ENCODE measurements at places on chromosomes 13 and 19.

DNA sequence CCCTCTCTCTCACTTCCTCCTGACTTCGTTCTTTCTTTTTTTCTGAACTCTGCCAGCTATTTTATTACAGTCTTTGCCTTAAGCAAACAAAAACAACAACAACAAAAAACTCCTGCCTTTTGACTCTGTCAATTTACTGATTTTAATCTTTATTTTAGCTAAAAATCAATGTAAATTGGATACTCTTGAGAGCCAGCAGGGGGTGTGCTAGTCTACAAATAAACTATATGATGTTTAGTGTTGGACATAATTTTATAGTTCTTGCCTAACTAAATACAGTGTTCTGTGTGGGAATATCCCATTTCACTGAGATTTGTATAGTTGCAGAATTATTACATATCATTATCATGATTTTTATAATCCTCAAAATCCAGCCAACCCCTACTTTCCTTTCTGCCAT is 1199.9 kb upstream of the SPRY2 start:
- DNase-seq = no peak

DNA sequence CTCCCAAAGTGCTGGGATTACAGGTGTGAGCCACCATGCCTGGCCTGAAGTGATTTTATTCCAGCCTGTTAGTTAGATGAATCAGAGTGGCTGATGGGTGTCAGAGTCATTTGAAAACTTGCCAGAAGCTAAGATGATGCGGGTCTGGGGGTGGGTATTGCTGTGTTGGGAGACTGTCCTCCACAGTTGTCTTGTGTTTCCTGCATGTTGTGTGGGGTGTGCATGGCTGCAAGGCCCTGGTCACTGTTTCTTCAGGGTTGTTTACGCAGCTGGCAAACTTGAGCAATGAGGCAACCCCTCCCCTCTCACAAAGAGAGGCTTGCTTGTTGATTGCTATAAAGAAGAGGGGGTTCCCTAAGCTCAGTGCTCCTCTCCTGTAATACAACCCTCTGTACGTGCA is 71.8 kb downstream of the TRPM4 start:
- DNase-seq = no peak

GRCh38 chr13:97005625-97006262 is 11.5 kb upstream of the OXGR1 start:
- DNase-seq = no peak

DNA sequence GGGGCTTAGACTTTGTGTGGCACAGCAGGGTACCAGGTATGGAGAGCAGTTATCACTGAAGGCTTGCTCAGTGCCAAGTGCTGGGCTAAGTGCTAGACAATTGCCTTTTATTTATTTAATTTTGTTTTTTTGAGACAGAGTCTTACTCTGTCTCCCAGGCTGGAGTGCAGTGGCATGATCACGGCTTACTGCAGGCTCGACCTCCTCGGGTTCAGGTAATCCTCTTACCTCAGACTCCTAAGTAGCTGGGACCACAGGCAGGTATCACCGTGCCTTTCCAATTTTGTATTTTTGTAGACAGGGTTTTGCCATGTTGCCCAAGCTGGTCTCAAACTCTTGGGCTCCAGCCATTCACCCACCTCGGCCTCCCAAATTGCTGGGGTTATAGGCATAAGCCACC is 256.9 kb downstream of the ZNF536 start:
- no peak for DNase-seq

- no peak for DNase-seq
These were observed 41.0 kb downstream of the VWA8 start for GRCh38 chr13:41919741-41920487.

DNA sequence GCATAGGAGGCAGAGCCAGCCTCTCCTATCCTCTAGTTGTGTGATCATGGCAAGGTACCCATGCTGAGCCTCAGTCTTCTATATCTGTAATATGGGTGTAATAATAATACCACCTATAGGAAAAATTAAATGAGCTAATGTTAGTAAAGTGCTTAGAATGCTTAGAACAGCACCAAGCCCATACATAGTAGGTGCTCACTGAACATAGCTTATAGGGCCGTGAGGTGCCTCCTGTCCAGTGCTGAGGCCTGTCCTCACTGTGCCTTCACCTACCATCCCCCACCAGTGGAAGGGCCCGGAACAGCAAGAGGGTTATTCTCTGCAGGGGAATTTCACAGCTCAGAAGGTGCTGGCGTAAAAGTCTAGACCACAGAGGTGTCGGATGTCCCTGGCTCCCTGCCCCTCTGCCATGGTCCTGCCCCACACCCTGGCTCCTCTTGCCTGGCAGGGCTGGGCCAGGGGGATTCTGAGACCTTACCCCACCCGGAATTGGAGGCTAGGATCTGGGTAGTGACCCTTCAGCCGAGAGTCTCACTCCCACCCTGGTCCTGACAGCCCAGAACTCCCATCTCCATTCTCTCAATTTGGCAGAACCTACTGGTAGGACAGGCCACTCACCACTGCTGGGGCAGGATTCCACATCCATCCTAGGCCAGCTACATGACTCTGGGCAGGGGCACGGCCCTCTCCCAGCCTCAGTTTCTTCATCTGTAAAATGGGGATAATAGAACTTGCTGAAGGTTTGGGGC is 2.2 kb upstream of the SCN1B start:
- DNase-seq = no peak

DNA sequence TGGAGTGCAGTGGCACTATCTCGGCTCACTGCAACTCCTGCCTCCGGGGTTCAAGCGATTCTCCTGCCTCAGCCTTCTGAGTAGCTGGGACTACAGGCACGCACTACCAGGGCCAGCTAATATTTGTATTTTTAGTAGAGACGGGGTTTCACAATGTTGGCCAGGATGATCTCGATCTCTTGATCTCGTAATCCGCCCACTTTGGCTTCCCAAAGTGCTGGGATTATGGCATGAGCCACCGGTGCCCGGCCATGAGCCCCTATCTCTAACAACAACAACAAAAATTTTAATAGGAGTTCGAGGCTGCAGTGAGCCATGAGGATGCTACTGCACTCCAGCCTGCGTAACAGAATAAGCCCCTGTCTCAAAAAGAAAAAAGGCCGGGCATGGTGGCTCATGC is 5.0 kb downstream of the AP1M2 start:
- DNase-seq = no peak

- DNase-seq = no peak
These were observed 55.2 kb downstream of the GARRE1 start for GRCh38 chr19:34309368-34310138.

DNA sequence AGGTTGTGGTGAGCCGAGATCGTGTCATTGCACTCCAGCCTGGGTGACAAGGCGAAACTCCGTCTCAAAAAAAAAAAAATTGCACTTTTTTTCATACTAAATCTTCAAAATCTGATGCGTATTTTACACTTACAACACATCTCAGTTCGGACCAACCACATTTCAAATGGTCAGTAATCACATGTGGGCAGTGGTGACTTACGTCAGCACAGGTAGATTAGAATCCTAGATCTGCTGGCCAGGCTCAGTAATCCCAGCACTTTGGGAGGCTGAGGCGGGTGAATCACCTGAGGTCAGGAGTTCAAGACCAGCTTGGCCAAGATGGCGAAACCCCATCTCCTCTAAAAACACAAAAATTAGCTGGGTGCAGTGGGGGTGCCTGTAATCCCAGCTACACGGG is 1.6 kb upstream of the FARSA start:
- no peak for DNase-seq

DNA sequence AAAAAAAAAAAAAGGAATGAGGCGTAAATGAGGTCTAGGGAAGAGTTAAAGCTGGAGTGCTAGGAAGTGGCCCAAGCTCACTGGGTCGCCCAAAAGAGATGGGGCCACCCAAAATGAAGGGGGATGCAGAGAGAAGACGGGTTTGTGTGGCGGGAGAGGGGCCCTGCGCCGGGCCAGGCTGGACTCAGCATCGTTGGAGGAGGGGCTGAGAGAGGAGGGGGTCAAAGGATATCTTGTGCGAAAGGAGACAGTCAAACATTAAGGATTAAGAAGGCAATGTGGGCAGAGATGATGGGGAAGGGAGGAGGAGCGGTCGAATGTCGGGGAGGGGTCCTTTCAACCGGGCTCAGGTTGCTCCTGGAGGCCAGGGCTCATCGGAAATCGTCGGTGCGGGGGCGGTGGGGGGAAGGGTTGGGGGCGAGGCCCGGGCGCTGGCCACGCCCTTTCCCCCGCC is 825 bp upstream of the CARM1 start:
- DNase-seq = no peak

- no peak for DNase-seq
These were observed 91.2 kb upstream of the FBXL3 start for GRCh38 chr13:77118134-77118533.

DNA sequence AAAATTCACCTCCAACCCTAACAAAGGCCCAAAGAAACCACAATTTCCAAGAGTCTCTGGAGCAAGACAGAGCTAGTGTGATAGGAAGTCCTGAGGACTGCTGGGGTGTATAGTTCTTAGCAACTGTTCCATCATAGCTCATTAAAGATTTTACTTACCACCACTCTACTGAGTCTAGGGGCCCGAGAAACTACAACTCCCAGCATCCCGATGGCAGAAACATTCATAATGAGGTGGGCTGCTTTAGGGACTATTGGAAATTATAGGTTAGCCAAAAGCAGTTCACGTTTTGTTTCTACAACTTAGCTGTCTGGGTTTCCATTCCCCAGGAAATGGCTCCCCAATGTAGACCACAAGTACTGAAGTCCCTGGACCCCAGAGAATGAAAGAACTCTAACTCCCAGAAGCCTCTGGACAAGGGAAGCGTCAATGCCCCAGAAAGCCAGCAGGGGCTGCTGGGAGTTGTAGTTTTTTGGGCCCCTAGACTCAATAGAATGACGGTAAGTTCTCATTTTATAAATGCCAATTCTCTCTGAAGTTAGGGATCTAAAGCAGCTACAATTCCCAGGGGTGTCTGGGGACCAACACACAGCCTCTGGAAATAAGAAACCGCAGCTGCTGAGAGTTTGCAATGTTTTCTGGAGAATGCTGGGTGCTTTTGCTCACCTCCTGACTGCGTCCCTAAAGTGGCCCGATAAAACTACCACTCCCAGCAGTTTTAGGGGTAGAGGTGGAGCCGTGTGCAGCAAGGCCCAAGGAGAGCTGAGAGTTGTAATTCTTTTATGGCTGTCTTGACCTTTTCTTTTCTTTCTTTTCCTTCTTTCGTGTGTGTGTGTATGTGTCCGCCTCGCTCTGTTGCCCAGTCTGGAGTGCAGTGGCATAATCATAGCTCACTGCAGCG is 11.1 kb downstream of the FTL start:
- DNase-seq = no peak

DNA sequence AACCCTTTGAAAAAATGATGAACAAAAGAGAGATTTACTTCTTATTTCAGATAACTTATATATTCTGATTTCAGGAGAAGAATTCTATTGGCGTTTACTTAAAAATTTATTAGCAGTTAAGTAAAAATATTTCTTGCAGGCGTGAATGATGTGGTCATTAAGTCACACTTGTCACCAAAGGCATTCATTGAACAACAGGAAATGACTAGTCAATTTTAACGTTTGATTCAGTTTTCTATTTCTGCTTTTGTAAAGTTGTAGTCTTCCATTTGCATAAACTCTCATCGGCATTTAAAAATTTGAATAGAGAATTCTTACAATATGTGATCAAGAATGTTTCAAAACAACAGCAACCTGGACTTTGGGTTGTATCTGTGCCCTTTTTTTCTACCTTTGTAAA is 83.4 kb downstream of the GPR12 start:
- no peak for DNase-seq

GRCh38 chr13:92172191-92172590 is 773.8 kb downstream of the GPC5 start:
- DNase-seq = no peak

GRCh38 chr19:45355402-45355801 is 14.9 kb downstream of the KLC3 start:
- DNase-seq = no peak

DNA sequence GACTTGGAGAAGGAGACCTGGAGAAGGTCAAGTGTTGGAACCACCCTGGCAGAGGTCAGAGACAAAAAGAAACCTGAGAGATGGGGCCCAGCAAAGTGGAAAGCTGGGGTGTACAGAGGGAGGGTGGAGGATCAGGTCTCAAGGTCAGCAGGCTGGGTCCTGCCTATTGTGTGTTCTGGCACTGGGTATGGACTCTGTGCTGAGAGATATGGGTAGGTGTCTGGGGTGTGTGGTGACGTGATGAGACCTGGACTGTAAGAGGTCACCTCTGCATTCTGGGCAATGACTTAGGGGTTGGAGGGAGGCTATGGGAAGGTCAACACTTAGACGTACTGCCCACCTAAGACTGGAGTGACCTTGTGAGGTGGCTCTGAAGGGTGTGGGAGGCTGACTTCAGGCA is 88.1 kb downstream of the SCGB2B2 start:
- no peak for DNase-seq

- no peak for DNase-seq
These were observed 263.1 kb downstream of the FGF14 start for GRCh38 chr13:102138635-102139190.

DNA sequence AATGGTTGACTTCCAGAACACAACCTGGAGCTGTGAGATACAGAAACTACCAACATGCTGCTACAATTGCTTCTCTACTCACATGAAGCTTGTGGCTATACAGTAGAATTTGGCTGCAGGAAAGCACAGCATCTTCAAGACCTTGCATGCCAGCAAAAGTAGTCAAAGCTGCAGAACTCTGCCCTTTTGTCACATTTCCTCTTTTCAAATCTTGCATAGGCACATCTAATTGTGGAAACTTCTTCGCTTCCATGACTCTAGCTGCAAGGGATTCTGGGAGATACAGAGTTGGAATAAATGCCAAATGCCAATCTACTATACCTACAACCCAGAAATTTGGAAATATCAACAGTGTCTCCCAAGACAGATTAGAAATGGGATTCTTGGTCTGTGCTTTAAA is 462.2 kb downstream of the FOXO1 start:
- DNase-seq = no peak

DNA sequence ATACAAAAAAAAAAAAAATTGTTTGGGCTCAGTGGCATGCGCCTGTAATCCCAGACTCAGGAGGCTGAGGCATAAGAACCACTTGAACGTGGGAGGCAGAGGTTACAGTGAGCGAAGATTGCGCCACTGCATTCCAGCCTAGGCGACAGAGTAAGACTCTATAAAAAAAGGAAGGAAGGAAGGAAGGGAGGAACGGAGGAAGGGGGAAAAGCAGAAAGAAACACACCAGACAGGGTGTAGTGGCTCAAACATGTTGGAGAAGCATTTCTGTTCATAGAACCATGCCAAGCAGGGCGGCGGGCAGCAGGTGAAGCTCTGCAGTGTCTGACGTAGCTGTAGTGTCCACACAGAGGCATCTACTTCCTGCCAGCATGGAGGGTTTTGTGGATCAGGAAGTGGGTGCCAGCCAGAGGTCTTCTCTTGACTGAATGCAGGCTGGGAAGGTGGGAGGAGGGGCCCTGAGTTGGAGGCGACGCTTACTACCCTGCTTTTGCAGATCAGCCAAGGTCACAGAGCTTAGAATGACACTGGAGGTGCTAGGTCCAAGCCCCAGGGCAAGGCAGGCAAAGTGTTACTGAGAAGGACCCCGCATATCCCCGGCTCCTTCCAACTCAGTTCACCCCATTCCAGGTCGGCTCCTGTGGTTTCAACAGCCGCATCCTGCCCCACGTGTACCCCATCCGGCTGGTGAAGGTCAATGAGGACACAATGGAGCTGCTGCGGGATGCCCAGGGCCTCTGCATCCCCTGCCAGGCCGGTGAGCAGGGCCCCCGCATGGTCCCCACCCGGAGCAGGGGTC is 11.6 kb upstream of the PGLS start:
- no peak for DNase-seq

All from GM19239 (cell line).